ENCODE measurements at places on chromosomes 3 and 15.

- DNase-seq: no peak
Observed at GRCh38 chr3:149454746-149455145, 19.8 kb upstream of the TM4SF4 start.

GRCh38 chr15:99538261-99538660 is 27.5 kb upstream of the MEF2A start:
- DNase-seq: no peak

- peak; percentile 34 for DNase-seq
Observed at GRCh38 chr3:149414557-149415231, 37.2 kb upstream of the TM4SF1 start.

GRCh38 chr3:24510030-24510648 is 15.5 kb upstream of the THRB start:
- no peak for DNase-seq
